ENCODE measurements at places on chromosomes 16 and 17. TPM values are rescaled to one million over a fixed set of nuclear protein-coding genes. Genes with fewer than 3 reads are reported as not detected.

The ADGRG1 gene
- 93.2 TPM for total RNA-seq

The TIMP2 gene
- 29.6 TPM for total RNA-seq

- no peak for DNase-seq
Measured at GRCh38 chr16:30623536-30624283, 13.5 kb upstream of the ZNF689 start.

DNA sequence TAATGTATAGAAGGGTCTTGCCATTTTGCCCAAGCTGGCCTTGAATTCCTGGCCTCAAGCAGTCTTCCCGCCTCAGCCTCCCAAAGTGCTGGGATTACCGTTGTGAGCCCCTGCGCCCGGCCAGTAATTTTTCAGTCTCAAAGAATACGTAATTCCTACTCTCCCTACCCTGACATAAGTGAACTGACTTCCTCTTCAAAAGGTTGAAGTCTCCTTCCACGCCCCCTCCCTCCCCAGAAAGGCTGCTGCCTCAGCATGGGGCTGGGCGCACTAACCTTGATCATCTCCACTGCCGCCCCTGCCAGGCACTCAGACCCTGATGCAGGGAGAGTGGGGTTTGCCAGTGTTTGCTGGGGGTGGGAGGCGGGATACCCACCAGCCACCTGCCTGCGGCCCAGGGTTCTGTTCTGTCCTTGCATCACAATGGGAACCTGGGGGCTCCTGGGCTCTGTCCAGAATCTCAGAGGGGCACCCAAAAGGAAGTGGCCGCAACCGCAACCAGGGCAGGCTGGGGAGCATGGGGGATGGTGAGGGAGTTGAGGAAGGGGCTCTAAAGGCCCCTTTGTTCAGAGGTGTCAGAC is 27.5 kb downstream of the KIFC3 start:
- DNase-seq = no peak

DNA sequence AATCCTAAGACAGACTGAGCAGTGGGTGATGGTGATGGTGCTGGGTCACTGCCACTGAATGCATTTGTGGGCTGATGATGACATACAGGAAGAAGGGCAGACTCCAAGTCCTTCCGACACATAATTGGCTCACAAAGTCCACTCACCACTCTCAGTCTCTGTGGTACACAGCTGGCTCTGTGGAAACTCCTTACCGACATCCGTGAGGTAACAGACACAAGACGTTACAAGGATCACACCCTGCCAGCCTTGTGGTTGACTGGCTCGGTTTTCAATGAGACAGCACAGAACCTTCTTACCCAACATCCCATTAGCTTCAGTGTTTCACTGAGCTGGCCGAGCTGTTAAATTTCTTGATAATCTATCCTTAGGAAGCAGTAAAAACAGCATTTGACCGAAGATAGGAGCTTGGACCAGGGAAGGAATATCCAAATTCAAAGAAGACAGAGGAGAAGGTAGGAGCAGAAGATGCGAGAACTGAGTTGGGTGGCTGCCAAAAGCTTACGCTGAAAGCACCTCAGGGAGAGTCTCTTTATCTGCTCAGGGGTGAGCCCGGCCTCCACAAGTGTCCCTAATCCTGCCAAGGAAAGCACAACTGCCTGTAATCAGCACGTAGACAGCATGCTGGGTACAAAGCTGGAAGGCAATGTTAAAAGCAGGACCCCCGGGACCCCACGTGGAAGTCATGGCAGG is 5.5 kb upstream of the MXRA7 start:
- peak; percentile 84 for DNase-seq

- no peak for DNase-seq
Measured at GRCh38 chr16:67055712-67056487, 27.0 kb downstream of the CBFB start.
